ENCODE measurements at places on chromosomes 6 and 20.

GRCh38 chr6:9428421-9429172 lies 986.3 kb downstream of the TFAP2A start:
- no peak for DNase-seq

GRCh38 chr6:98976674-98977385 lies 29.1 kb upstream of the FBXL4 start:
- no peak for DNase-seq

DNA sequence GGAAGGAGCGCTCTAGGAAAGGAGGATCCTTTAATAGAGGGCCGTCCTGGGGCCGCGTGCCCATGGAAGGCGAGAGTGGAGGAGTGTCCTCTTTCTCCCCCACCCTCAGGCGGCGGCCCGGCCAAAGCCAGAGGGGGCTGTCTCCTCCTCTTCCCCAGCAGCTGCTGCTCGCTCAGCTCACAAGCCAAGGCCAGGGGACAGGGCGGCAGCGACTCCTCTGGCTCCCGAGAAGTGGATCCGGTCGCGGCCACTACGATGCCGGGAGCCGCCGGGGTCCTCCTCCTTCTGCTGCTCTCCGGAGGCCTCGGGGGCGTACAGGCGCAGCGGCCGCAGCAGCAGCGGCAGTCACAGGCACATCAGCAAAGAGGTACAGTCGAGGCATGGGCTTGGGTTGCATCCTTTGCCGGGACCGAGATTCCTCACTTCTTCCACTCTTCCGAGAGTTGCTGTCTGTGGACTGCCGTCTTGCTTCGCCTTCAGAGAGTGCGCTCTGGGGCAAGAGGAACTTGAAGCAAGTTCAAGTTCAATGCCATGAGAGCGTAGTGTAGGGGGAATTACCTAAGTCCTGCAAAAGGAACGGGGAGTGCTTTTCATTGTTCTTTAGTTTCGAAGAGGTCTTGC lies at the start of gene LAMA2:
LAMA2 (plus strand) TSS at position 148 of the 621 bp plus-strand sequence; CDS start at position 256, 108 bp downstream.
- peak; percentile 87 for DNase-seq

DNA sequence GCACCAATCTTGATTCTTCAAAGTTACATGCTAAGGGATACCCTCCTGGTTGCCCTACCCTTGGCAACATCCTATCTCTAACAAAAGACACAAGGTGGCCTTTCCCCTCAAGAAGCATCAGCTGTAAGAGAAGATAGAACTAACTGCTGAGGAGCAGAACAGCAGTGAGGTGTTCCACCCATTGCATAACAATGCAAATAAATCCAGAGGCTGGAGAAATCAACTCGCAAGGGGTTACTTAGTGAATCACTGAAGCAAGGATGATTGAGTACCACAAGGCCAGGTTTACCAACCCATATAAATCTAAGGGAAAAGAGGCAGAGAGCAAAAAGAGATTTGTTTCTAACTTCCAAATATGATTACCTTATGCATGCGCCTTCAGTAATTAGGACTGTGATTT lies 36.7 kb downstream of the F13A1 start:
- DNase-seq, result no peak

DNA sequence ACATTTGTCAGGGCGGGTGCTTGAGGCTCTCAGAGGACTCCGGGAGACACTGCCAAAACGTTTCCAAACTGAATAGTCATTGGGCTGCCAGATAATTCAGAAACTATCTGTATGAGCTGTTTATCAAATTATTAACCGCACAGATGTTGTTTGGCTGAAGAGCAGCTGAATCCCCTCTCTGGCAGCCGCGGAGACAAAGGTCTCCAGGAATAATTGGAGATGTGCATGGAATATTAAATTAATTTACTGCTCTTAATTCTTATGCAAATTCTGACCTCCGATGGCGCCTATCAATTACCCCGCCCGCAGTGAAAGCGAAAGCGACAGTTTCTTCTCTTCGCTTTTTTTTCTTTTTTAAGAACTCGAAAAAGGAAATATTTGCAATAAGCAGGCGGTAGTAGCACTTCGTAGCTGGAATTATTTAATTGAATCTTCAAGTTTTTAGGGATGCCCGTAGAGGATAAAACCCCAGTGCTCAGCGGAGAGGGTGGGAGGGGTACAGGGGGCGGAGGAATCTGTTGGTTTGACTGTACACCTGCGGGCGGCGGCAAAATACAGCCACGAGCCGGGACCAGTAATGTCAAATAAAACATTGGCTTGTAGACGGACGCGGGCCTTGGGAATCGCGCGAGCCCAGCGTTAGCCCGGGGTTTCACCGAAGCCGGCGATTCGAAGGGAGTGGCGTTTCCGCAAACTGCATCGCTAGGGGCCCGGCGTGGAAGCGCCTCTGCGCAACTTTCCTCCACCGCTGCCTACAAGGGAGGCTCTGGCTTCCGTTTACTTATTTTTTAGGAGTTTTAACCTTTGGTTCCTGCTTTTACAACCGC lies 6.2 kb downstream of the LINC00237 start:
- no peak for DNase-seq

DNA sequence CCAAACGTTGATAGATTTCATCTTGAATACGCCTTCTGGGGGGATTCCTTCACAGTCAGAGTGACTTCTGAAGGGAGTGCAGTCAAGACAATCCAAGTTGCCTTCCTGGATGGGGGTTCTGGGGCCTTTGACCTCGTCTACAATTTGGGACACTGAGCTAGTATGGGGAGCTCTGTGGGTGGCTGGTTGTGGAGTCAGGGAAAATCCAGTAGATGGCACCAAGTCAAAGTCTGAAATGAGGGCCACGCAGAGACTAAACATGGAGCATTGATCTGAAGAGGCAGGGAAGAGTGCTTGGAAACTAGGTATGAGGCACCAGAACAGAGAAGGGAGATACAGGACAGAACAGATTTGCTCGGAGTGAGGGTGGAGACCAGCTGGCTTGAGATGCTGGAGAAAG lies 43.6 kb upstream of the CCN6 start:
- no peak for DNase-seq

- peak; percentile 67 for DNase-seq
Observed at GRCh38 chr6:7541175-7542064, at the start of gene DSP. DSP (plus strand) TSS chr6:7541671; CDS start chr6:7541916, 245 bp downstream.

DNA sequence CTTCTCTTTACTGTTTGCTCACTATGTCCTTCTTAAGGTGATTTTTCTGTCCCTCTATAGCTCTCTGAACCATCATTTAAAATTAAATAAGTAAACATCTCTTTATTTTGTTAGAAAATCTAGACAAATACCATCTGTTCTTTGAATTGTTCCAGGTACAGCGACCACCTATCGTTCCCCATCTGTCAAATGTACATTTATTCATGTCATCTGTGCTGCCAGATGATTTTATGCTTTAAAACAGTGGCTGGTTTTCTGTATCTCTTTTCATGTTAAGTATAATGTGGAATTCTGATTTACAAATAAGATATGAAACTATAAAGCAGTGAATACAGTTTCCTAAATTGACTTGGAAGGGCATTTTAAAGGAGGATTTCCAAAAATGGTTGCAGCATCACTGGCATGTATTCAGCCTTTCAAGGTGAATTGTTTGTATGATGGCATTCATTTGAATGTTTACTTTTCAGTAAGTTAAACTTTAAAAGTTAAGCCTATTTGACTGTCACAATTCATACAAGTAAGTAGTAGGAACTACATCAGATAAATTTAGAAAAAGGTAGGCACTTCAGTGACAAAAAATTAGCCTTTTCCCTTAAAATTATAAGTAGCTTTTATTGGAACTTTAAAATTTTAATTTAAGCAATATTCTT lies 92.6 kb upstream of the CLVS2 start:
- DNase-seq, result no peak

DNA sequence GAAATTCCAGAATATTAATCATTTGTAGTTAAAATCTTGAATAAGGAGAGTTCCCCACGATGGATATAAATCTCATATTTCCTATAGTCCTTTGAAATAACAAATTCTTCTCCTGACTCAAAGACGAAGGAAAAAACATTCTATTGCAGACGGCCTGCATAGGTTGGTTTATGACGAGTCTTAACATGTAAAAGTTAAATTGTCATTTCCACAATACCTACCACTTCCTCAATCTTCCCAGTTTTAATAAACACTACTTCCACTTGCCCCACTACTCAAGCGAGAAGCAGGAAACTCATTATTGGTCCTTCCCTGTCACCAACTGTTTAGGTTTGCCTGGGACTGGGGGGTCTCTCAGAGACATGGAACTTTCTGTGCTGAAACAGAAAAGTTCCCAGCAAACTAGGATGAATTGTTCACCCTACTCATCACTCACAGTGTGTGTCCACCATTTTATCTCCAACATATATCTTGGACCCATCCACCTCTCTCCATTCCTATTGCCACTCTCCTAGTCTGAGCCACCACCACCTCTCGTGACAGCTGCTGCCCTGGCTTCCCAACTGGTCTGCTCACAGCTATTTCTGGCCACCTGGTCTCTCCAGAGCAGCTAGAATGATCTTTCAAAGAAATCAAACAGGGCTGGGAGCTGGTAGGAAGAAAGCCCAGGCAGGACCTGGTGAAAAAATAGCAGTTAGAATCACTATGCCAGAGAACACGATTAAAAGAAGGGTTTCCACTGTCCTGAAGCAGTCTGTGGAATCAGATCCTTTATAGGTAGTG lies 15.1 kb upstream of the ZSCAN9 start:
- DNase-seq, result no peak
